Right cardiac atrium (tissue), 5 donors: ENCODE measurements at places on chromosomes 16 and 17. TPM values are rescaled to one million over a fixed set of nuclear protein-coding genes. Genes with fewer than 3 reads are reported as not detected.

CLDN9 gene
- total RNA-seq, result 0.17 TPM

TBC1D3H gene
- total RNA-seq, result not detected

CD300H gene
- not detected for total RNA-seq

PERCC1 gene
- total RNA-seq, result not detected

SPIRE2 gene
- 1.7 TPM for total RNA-seq

ABCC11 gene
- not detected for total RNA-seq

SCNN1B gene
- 0.12 TPM for total RNA-seq

MT1G gene
- 1.1 TPM for total RNA-seq

MVP gene
- 66.5 TPM for total RNA-seq

ZNF286A gene
- total RNA-seq, result 20.6 TPM

NRN1L gene
- total RNA-seq, result 0.53 TPM

WNT3 gene
- 2.0 TPM for total RNA-seq

CACNG4 gene
- not detected for total RNA-seq

DHRS7C gene
- total RNA-seq, result 100 TPM

ARL16 gene
- total RNA-seq, result 13.2 TPM

C16orf74 gene
- total RNA-seq, result 1.5 TPM

DNA sequence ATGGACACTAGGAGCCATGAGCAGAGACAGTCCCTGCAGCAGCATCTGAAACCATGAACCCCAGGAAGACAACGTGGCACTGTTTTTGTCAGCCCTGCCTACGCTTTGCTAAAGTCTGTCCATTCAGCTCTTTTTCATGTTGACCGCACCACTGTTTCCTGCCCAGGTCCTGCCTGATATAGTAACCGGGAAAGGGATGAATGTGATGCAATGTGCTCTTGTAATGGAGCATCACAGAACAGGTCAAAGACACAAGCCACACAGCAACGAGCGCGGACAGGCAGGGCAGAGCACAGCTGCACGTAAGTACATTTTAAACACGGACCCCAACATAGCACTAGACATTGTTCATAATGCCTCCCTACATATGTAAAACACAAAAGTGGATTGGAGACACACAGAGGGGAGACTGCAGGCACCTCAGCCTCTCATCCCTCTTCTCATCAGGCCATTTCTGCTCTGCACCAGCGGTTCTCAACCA lies 16.9 kb upstream of the TNFRSF13B start:
- no peak for DNase-seq

DNA sequence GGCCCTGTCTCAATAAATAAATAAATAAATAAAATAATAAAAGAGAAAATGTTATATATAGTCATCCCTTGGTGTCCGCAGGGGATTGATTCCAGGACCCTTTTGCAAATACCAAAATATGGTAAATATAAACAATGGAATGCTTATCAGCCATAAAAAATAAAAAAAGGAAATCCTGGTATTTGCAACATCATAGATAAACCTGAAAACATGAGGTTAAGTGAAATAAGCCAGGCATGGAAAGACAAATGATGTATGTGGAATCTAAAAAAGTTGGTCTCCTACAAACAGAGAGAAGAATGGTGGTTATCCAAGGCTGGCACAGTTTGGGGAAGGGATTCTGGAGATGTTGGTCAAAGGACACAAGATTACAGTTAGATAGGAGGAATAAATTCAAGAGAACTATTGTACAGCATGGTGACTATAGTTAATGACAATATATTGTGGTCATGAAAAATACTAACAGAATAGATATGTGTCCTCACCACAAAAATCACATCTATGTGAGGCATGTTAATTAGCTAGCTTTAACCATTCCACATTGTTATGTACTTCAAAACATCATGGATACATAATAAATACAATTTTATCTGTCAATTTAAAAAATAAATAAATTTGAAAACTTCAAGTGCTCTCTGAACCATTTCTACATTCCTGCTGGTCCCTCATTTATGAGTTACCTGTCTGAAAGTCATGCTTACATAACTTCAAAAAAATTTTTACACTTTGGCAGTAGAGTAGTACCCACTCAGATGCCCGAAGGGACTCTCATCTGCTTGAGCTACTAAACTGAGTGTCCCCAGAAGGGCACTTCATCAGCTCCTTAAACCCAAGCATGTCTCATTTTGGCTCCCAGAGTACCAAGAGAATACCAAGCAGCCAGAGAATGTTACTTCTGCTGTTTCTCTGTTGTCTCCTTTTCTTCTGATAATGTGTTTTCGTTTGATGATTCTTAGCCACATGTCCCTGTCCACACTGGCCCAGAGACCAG lies 26.6 kb downstream of the N4BP1 start:
- DNase-seq, result no peak

DNA sequence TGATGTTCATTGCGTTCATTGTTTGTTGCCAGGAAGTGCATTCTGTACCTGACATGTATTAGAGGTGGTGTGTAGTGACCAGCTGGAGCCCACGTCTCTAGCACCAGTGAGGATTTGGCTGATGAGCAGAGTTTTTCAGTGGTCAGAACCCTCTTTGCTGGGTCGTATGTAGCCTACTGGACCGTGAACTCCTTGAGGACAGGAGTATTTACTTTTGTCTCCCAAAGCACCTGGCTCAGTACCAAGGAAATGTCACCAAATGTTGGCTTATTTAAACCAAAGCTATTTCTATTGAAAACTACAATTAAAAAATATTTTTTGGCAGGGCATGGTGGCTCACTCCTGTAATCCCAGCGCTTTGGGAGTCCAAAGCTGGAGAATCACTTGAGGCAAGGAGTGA lies 262.7 kb downstream of the SNX29 start:
- no peak for DNase-seq

GRCh38 chr17:4785311-4786105 lies 656 bp downstream of the VMO1 start:
- peak; percentile 61 for DNase-seq

GRCh38 chr16:24986512-24987303 lies 28.5 kb downstream of the ARHGAP17 start:
- DNase-seq, result peak; percentile 72

GRCh38 chr16:14193316-14193871 lies 122.3 kb downstream of the MRTFB start:
- DNase-seq, result no peak

DNA sequence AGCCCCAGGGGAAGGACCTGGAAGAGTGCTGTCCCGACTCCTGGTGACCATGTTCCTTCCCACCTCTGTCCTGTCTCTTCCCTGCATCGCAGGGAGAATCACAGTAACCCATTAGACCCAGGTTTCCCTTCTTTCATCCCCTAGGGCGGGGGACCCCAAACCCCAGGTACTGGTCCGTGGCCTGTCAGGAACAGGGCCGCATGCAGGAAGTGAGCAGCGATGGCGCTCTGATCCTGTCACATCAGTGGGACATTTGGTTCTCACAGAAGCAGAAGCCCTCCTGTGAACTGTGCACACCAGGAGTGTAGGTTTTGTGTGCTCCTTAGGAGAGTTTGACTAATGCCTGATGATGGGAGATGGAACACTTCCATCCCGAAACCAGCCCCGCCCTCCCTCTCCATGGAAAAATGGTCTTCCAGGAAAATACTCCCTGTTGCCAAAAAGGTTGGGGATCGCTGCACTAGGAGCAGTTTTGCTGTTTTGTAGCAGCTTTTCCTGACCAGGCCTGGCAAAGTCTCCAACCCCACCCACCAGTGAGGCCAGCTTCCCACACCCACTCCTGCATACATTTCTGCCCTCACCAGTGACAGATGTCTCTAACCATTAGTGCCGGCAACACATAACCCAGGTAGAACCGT lies 10.5 kb downstream of the MNT start:
- no peak for DNase-seq

DNA sequence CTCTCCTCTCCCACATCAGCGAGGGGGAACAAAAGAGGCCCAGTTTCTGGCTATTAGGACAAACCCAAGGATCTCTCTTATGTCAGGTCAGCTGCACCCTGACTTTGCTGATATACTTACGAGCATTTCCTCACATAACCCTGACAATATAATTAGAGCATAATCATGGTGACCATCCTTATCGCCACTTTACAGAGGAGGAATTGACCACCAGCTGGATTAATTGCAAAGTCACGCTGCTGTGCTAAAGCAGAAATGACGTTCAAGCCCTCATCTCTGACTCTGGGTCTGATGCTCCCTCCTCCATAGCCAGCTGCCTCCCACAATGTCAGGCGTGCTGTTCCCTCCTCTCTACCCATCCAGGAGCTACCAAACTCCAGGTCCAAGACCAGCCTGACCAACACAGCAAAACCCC lies 42.6 kb downstream of the TRARG1 start:
- no peak for DNase-seq

DNA sequence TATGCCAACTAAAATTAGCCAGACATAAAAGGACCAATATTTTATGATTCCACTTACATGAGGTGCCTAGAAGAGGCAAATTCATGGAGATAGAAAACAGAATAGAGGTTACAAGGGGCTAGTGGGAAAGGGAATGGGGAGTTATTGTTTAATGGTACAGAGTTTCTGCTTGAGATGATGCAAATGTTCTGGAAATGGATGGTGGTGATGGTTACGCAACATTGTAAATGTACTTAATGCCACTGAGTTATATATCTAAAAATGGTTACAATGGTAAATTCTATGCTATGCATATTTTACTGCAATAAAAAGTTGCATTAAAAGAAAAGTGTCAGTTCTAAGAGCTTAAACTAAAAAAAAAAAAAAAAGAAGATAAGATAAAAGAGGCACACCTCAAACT lies 17.9 kb downstream of the MT1X start:
- DNase-seq, result no peak

GRCh38 chr16:48217708-48218107 lies 26.4 kb upstream of the LONP2 start:
- no peak for DNase-seq

DNA sequence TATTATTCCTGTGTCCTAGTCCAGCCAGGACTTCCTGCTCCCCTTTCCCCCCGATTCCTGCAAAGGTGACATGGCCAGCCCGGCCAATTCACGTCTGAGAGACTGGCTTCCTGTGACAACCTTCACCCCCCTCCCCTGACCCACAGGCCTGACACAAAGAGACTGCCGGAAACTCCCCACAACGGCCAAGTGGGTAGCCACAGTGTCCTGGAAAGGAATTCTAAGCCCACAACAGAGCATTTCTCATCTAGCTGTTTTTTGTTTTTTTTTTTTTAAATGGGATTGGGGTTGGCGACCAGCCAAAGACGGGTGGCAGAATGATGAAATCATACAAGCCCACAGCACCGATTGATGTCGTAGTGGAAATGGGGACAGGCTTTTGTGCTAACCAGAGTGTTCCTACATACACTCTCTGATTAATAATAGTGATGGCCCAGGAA lies 2.8 kb upstream of the XAF1 start:
- DNase-seq, result peak; percentile 81

DNA sequence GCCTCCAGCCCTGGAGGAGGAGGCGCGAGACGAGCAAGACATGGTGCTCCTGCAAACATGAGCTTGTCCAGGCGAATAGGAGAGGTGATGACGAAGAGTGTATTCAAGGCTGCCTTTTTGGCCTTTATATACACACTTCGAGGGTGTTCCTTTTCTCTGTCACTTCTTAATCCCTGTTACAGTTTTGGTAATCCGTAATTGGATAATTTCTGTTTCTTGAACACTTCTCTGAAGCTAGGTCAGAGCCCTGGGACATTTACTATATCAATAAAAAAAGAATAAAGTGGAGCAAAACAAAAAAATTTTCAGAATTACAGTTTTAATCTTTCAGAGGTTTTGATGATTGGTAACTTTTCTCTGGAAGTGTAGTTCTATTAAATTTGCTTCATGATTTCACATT lies at the start of gene KRT24:
KRT24 (minus strand) TSS at position 101 of the 400 bp plus-strand sequence; CDS start at position 42, 59 bp downstream.
- DNase-seq, result no peak

- no peak for DNase-seq
Measured at GRCh38 chr16:85897382-85897781, 1.6 kb upstream of the IRF8 start.

- DNase-seq, result peak; percentile 91
Measured at GRCh38 chr16:86865851-86866662, 287.7 kb downstream of the FOXL1 start.

DNA sequence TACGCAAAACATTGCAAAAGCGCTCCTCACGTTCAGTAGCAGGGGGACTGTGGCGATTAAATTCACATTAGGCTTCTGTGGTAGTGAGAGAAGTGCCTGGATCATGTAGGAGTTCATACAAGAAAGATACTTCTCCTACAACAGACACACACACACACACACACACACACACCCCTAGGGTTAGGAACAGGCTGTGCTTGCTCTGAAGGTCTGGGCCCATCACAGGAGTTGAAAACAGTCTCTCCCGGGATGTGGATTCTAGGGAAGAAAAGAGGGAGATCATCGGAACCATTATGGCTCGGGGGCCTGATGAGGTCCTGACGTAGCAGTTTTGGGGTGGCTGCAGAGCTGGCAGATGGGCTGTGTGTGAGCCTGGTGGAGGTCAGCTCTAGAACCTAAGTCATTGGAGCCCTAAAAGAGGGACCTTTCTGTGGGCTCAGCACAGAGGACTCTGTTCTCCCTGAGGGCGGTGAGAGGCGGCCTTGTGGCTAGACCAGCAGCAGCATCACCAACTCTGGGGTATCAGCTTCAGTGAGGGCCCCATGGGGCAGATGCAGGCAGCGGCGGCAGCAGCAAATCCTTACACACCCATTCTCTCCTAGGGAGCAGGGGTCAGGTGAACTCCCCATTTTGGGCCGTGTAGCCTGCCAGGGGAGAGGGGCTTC lies 7.2 kb downstream of the SLC47A1 start:
- no peak for DNase-seq

- no peak for DNase-seq
Measured at GRCh38 chr16:80938879-80939260, 67.8 kb downstream of the CMC2 start.

GRCh38 chr16:75402159-75402820 lies 31.0 kb downstream of the CFDP1 start:
- no peak for DNase-seq

DNA sequence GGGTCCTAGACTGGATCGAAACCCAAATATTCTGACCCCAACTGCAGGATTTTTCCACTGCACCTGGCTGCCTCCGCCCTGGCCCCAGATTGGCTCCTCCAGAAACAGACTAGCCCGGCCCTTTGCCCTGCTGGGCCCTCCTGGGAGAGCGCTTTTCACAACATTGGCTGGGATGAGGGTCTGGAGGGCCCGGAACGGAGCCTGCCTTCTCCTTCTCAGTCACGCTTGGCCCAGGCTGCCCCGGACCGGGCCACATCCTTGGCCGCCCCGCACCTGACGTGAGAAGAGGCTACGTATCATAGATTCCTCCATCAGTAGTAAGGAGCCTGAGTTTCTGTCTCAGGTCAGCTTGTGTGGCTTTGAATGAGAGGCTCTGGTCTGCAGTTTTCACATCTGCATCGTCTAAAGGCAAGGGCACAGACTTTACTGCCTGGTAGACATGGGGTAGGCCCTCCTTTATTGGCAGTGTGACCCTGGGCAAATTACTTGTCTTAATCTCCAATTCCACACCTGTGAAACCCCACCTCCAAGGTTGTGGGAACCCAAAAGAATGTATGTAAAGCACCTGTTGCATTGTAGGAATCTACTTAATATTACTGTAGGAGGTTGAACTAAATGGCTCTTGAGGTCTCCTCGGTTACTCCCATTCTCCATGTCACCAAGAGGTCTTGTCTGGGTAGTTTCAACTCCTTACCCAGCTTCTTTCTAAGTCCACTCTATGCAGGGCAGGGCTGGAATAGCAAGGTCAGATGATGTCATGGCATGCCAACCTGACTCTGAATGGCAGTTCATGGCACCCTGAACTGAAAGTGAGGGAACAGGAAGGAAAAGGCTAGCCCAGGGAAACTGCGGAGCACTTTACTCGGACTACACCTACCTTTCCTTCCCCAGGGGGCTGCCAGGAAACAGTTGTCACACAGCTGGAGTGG lies 661 bp downstream of the LRRC3C start:
- DNase-seq, result peak; percentile 84
